Substantia nigra (tissue), 51 donors: ENCODE measurements at places on chromosomes 12 and 14.

DNA sequence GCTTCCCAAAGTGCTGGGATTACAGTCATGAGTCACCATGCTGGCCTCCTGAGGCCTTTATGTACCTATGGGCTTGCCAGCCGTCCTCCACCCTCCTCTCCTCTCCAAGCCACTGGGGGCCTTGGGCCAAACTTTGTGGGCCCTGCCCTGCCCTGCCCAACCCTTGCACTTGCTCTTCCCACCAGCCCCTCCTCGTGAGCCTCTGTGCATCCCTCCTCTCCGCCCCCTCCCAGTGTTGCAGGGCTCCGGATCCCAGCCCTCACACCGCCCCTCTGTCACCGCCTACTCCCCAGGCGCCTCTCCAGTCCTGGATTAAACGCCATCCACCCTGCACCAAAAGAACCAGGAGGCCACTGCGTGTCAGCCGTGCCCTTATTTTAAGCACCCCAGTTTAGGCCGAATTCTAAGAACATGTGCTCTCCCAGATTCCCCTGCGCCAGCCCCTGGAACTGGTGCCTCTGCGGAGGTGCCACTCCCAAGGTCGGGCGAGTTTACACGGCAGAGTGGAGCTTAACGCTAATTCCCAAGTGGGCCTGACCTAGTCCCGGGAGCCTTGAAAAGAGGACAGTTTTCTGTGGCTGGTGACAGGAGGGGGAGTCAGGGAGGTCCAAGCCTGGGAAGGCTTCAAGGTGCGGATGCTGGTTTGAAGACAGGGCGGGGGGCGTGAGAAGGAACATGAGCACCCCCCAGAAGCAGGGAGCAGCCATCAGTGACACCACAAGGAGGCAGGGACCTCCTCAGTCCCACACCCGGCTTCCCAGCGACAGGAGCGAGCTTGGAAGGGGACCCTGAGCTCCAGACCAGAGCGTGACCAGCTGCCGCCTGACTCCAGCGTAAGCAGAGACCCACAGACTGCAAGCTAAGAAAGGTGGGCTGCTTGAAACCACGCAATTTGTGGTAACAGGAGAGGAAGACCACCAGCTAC is 21.2 kb upstream of the CDCA4 start:
- no peak for DNase-seq

GRCh38 chr12:128820723-128821432 is 2.9 kb downstream of the SLC15A4 start:
- peak; percentile 38 for DNase-seq

DNA sequence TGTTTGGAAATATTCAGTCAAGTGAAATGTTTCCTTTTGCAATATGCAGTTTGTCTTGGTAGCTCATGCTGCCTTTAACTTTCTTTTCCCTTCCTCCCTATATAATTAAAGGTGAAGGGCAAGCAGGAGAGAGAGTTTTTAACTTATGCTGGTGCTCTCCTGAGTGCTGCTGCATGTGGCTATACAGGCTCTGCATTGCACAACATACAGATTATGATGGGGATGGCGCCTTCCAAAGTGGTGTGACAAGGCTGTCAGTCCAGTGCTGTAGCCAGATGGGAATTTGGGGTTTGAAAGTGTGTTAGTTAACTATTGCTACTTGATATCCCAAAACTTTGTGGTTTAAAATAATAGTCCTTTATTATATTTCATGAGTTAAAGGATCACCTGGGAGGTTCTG is 199.0 kb downstream of the ATP23 start:
- DNase-seq, result no peak

GRCh38 chr14:73723406-73723796 is 9.2 kb upstream of the PNMA1 start:
- DNase-seq, result no peak

- DNase-seq, result no peak
Measured at GRCh38 chr12:59389968-59390576, 205.8 kb upstream of the SLC16A7 start.

- DNase-seq, result no peak
Measured at GRCh38 chr12:122208073-122208820, 4.7 kb downstream of the B3GNT4 start.
